ENCODE measurements at places on chromosomes 4 and X. TPM values are rescaled to one million over a fixed set of nuclear protein-coding genes. Genes with fewer than 3 reads are reported as not detected.

UGT2B10 gene
- not detected for total RNA-seq

CLDN22 gene
- 0.06 TPM for total RNA-seq

DNA sequence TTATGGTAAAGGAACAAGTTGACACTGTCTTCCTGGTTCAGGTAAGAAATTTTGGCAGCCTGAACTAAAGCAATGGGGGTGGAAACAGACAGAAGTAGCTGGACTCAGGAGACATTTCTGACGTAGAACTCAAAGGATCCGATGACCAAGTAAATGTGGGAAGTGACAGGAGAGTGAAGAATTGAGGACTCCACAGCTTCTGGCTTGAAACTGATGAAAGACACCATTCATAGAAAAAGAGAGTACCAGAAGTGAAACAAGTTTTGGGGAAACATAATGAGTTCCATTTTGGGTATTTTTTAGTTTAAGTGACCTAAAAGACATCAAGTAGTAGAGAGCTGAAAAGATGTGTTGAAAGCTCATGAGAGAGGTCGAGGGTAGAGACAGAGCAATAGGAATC lies 5.7 kb downstream of the FAM120C start:
- H3K4me3 ChIP-seq, result no peak overlapping the region
- no peak for DNase-seq
- no peaks in the 10 kb centered on the region for H3K4me1 ChIP-seq

- DNase-seq, result no peak
- H3K27ac ChIP-seq, result no peak within 1 kb of the TSS
- no peaks in the 10 kb centered on the region for H3K27me3 ChIP-seq
These were observed at the start of gene C1QTNF7 for GRCh38 chr4:15427701-15428100. C1QTNF7 (plus strand) TSS chr4:15428033; CDS start chr4:15435744, 7,711 bp downstream.

Measured in spinal cord (tissue), 10 donors.